ENCODE measurements at places on chromosomes 4 and X. TPM values are rescaled to one million over a fixed set of nuclear protein-coding genes. Genes with fewer than 3 reads are reported as not detected.

DNA sequence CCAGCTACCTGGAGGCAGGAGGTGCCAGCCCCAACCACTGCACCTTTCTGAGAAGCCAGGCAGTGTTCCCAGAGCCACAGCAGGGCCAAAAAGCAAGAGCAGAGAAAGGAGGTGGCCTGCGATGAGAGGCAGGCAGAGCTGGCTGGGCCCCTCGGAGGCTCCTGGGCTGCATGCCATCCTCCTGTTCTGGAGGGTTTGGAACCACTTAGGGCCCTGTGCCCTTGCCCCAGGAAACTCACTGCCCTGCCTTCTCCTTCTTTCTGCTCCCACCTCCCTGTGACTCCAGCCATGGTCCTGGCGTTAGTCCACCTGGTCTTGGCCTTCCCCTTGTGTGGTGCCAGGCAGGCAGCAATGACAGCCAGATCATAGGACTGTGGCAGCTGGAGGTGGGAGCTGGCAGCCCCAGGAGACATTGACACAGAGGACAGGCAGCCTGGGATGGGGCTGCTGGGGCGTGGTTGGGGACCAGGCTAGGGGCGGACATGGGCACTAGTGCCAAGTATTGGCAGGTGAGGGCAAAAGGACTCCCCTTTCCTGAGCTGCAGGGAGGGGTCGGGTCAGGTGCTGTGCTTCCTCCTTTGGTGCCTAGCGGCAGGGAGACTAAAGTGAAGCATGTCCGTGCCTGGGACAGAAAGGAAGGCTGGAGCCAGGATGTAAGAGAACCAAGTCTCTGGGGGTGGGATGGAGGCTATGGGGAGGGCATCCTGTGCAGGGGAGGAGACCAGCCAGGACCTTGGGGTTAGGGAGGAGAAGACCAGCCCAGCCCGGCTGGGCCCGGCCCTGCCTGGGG is 1.4 kb downstream of the APLN start:
- no peaks in the 10 kb centered on the region for H3K4me1 ChIP-seq
- H3K36me3 ChIP-seq = no peaks in the 10 kb centered on the region
- no peak overlapping the region for H3K4me3 ChIP-seq
- no peak overlapping the region for H3K27ac ChIP-seq
- no peak for DNase-seq
- no peaks in the 10 kb centered on the region for H3K27me3 ChIP-seq

DNA sequence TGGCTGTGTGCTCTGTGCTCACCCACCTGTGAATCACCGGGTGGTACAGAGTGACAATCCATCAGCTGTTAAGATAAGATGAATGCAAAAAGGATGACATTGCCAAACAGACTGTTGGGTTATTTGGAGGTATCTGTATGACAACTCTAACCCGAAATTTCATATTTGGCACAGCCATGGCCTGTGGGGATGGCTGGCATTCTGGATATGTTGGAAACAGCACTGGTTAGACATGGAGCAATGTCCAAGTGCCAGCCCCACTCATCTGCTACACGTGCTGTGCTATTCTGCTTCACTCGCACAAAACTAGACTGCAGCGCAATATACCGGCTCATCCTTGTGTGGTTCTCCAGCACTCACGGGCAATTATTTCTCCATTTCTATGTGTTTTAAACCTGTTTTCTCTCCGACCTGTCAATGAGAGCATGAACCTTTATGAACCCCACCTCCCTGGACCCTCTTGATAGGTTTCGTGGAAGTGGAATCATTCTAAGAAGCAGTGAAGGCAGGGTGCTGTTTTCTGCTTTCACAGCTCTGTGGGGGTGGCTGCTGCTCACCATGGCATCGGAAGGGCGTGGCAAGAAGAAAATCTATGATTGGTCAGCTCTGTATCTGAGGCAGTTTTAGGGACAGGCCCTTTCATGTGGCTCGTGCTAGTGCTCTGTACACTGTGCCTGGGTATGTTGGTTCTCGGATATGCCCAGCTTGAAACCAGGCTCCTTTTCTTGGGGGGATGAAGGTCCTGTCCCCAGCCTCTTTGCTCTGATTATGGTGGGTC is 94.9 kb downstream of the ENPP6 start:
- H3K36me3 ChIP-seq = no peaks in the 10 kb centered on the region
- no peak for DNase-seq
- H3K27ac ChIP-seq = no peak overlapping the region
- H3K27me3 ChIP-seq = no peaks in the 10 kb centered on the region
- H3K4me3 ChIP-seq = no peak overlapping the region
- H3K4me1 ChIP-seq = no peaks in the 10 kb centered on the region

- H3K36me3 ChIP-seq = no peaks in the 10 kb centered on the region
- no peak overlapping the region for H3K27ac ChIP-seq
- no peak for DNase-seq
- no peaks in the 10 kb centered on the region for H3K27me3 ChIP-seq
Measured at GRCh38 chr4:168569066-168569930, 72.4 kb downstream of the PALLD start.

DNA sequence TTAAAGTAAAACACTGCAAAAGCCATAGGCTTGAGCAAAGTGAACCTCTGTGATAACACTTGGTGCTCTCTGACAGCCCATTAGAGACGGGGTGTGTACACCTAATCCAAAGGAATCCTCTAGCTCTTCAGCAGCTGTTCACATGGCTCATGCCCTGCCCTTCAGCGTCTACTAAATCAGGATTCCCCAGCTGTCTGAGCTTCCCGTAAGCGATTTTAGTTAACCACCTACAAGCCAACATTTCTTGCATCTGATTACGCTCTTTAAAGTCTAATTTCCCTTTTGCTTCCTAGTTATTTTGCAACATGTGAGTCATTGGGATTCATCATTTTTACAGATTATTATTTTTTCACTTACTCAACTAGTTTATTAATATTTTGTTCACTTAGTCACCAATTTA is 6.5 kb downstream of the DMD start:
- H3K27ac ChIP-seq = no peak overlapping the region
- DNase-seq = no peak
- H3K27me3 ChIP-seq = no peaks in the 10 kb centered on the region
- H3K36me3 ChIP-seq = no peaks in the 10 kb centered on the region

DNA sequence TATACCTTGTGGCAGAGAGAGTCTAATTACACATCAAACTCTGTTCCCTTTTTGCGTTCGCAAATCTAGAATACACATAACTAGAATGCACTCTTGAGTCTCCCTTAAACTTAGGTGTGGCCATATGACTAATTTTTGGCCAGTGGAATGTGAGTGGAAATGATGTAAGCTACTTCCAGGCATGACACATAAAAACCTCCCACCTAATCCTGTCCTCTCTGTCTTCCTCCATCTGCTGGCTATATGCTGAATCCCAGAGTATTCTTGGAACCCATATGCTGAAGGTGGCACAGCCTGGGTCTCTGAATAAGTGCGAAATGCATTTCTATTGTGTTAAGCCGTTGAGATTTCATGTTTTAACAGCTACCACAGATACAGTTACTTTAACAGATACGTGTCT is 269.9 kb upstream of the NRK start:
- H3K4me1 ChIP-seq = no peaks in the 10 kb centered on the region
- H3K27ac ChIP-seq = no peak overlapping the region
- H3K36me3 ChIP-seq = no peaks in the 10 kb centered on the region
- no peaks in the 10 kb centered on the region for H3K27me3 ChIP-seq

GRCh38 chrX:117010243-117010642 is 547.5 kb upstream of the CT83 start:
- H3K27me3 ChIP-seq = no peaks in the 10 kb centered on the region
- H3K27ac ChIP-seq = no peak overlapping the region
- H3K4me1 ChIP-seq = no peaks in the 10 kb centered on the region
- H3K36me3 ChIP-seq = no peaks in the 10 kb centered on the region
- no peak for DNase-seq
- H3K4me3 ChIP-seq = no peak overlapping the region

- H3K4me1 ChIP-seq = no peaks in the 10 kb centered on the region
- H3K36me3 ChIP-seq = no peaks in the 10 kb centered on the region
- no peak overlapping the region for H3K27ac ChIP-seq
Measured at GRCh38 chr4:156322592-156322991, 368.9 kb upstream of the CTSO start.

GRCh38 chrX:11380187-11380844 is 87.1 kb downstream of the AMELX start:
- no peaks in the 10 kb centered on the region for H3K36me3 ChIP-seq
- no peak overlapping the region for H3K4me3 ChIP-seq
- peaks cover 3% of the 10 kb centered on the region for H3K27me3 ChIP-seq
- H3K27ac ChIP-seq = no peak overlapping the region
- H3K4me1 ChIP-seq = peaks cover 3% of the 10 kb centered on the region

- no peaks in the 10 kb centered on the region for H3K36me3 ChIP-seq
- peak overlapping the region; percentile 51 for H3K27ac ChIP-seq
- peaks cover 8% of the 10 kb centered on the region for H3K27me3 ChIP-seq
- no peaks in the 10 kb centered on the region for H3K4me1 ChIP-seq
Measured at GRCh38 chrX:20265726-20266681, 705 bp downstream of the RPS6KA3 start.

DNA sequence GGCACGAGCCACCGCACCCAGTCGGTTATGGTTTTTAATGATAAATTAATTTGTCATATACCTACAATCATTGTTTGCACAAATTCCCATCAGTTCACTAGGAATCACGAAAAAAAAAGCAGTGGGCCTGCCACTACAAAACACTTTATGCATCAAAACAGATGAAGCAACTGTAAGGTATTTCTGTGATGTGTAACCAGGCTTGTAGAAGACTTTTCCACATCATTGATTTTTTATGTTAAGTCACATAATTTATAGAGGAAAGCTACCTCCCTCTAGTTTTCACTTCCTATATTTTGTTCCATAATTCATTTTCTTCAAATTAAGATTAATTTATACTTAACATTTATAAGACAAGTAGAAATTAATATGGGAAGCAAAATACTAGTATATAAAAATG is 6.7 kb upstream of the FAM200B start:
- no peak for DNase-seq
- no peaks in the 10 kb centered on the region for H3K27me3 ChIP-seq
- no peaks in the 10 kb centered on the region for H3K36me3 ChIP-seq
- no peaks in the 10 kb centered on the region for H3K4me1 ChIP-seq

- no peaks in the 10 kb centered on the region for H3K36me3 ChIP-seq
- H3K27me3 ChIP-seq = no peaks in the 10 kb centered on the region
- DNase-seq = peak; percentile 15
- H3K27ac ChIP-seq = no peak overlapping the region
- H3K4me1 ChIP-seq = peaks cover 3% of the 10 kb centered on the region
Measured at GRCh38 chrX:44871114-44871645, 1.8 kb upstream of the KDM6A start.

- H3K4me1 ChIP-seq = no peaks in the 10 kb centered on the region
- no peaks in the 10 kb centered on the region for H3K27me3 ChIP-seq
- no peak overlapping the region for H3K27ac ChIP-seq
- no peak overlapping the region for H3K4me3 ChIP-seq
- no peak for DNase-seq
Measured at GRCh38 chr4:1836650-1837049, 19.3 kb downstream of the LETM1 start.

DNA sequence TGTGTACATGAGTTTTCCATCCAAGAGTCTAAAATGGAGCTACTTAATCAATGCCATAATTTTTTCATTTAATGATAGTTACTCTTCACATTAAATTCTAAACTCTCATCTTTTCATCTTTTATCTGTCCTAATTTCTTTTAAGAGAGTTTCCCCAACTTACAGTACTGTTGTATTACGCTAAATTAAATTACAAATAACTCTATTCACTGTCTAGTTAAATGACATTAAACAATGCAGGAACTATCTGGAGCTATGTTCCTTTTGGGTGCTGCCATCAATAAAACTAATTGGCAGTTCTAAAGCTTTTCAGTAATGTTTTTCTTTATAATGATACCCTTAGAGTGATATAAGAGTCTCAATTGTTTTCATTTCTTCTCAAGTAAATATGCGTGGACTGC is 227.6 kb downstream of the ANKRD50 start:
- H3K27ac ChIP-seq = no peak overlapping the region
- no peaks in the 10 kb centered on the region for H3K36me3 ChIP-seq
- H3K27me3 ChIP-seq = no peaks in the 10 kb centered on the region
- DNase-seq = no peak
- no peaks in the 10 kb centered on the region for H3K4me1 ChIP-seq

DNA sequence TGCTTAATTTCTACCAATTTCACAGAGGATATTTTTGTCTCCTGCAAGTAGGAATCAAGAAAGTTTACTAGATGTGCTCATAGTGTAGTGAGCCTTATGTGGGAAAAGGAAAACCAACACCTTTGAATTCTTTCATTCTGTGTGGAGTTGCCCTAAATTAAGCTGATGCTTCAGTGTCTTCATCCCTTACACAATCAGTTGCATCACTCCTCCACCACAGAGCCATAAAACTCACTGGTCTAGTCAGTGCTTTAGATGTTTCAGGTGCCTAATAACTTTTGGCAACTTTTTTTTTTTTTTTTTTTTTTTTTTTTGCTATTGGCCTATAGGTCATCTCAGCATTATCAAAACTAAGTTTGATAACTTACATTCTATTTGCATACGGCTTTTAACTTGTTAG is 41.5 kb downstream of the HHIP start:
- no peak overlapping the region for H3K4me3 ChIP-seq
- DNase-seq = no peak
- no peak overlapping the region for H3K27ac ChIP-seq
- H3K27me3 ChIP-seq = no peaks in the 10 kb centered on the region
- no peaks in the 10 kb centered on the region for H3K36me3 ChIP-seq

GRCh38 chr4:112823606-112824005 is 186.7 kb downstream of the LARP7 start:
- H3K27ac ChIP-seq = no peak overlapping the region
- no peaks in the 10 kb centered on the region for H3K27me3 ChIP-seq
- no peaks in the 10 kb centered on the region for H3K4me1 ChIP-seq
- no peak for DNase-seq
- no peaks in the 10 kb centered on the region for H3K36me3 ChIP-seq

GRCh38 chrX:102515975-102516941 is at the start of gene TMSB15A:
TSS of gene TMSB15A (minus strand) at chrX:102516739.
- no peak within 1 kb of the TSS for H3K27ac ChIP-seq
- peak within 1 kb of the TSS; percentile 38 for H3K4me3 ChIP-seq
- H3K27me3 ChIP-seq = no peaks in the 10 kb centered on the region
- peak; percentile 92 for DNase-seq
- no peaks in the 10 kb centered on the region for H3K36me3 ChIP-seq

GRCh38 chr4:24730256-24731001 is 64.9 kb upstream of the SOD3 start:
- no peaks in the 10 kb centered on the region for H3K27me3 ChIP-seq
- H3K4me1 ChIP-seq = no peaks in the 10 kb centered on the region
- no peak overlapping the region for H3K27ac ChIP-seq

DNA sequence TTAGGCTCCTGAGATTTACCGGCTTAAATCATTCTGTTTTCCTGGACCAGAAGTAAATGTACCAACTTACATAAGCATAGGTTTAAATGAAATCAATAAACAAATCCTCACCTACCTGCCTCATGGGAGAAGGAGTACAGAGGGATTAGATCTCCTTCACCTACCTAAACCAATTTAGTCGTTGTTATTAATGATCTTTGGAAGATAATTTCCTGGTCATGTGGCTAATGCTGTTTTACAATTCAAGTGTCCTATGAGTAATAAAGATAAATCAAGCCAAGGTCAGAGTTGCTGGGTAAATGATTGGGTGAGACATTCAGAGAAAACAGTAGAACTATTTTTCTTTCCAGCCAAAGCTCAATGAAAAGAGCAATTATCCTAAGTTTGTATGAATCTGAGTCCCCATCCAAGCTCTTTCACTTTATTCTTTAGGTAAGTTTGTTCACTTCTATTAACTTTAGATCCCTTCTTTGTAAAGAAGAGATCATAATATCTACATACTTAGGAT is 423.0 kb upstream of the FAM241A start:
- H3K4me1 ChIP-seq = no peaks in the 10 kb centered on the region
- no peak for DNase-seq
- H3K27ac ChIP-seq = no peak overlapping the region

UCP1 gene
- total RNA-seq = not detected

SORCS2 gene
- 9.1 TPM for total RNA-seq

CDKN2AIP gene
- 15.3 TPM for total RNA-seq

MMAA gene
- total RNA-seq = 18.5 TPM

ZAR1 gene
- not detected for total RNA-seq

RPL9 gene
- 1,087 TPM for total RNA-seq

PDGFC gene
- 37.6 TPM for total RNA-seq

ARAP2 gene
- 33.5 TPM for total RNA-seq

TRIM2 gene
- total RNA-seq = 122 TPM

USP38 gene
- 21.9 TPM for total RNA-seq
